Activated CD4-positive, alpha-beta T cell treated with anti-CD3 and anti-CD28 coated beads for 48 hours (primary cell): ENCODE measurements at places on chromosomes 16 and 17.
A peak's percentile ranks its signal among the peaks of the same experiment; 100 is the strongest.

DNA sequence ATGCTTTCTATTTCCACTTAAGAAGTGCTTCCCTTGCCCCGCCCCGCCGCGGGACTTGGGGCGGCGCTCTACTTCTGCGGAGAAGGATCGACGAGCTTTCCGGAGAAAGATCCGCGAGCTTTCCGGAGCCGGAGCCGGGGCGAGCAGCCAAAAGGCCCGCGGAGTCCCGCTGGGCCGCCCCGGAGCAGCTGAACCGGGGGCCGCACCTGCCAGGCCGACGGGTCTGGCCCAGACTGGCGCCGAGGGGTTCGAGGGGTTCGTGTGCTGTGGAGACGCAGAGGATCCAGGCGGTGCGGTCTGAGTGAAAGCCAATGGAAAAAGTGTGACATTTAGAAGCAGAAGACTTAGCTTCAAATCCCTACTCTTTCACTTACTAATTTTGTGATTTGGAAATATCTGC lies 50.8 kb downstream of the TBC1D26 start:
- peak; percentile 48 for DNase-seq

GRCh38 chr16:79003026-79003609 lies 597.4 kb downstream of the MAF start:
- DNase-seq: no peak

GRCh38 chr16:14179116-14179515 lies 108.0 kb downstream of the MRTFB start:
- DNase-seq: no peak

DNA sequence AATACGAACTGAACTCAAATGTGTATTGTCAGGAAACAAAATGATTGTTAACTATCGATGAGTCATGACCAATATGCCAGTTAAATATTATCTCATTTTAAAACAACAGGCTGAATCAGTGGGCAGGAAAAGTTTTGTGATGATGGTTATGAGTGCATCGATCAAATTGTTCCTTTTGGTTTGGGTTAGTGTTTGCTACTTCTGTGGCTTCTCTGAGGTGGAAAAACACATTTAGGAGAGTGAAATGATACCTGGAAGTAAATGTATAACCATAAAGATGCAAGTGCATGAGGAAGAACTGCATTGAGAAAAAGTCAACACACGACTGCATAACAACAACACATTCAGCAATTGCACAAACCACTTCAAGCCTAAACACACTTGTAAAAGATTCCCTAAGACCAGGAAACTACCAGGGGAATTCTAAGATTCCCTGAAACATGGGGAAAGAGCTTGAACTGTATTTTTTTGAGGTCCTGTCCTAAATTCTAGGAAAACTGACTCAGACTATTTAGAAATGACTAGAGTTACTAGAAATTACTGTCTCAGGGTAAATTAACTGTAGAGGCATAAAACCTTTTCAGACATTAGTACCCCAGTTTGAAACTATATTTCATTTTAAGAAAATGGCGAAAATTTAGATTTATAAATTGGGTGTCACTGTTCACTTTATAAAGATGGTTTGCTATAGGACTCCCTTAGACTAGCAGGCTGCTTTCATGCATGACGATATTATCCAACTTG lies 44.8 kb downstream of the CDYL2 start:
- no peak for DNase-seq

- no peak for DNase-seq
These were observed 57.7 kb downstream of the GTF3C1 start for GRCh38 chr16:27491894-27492587.

GRCh38 chr16:55908641-55909040 lies 33.5 kb upstream of the CES5A start:
- DNase-seq: no peak

DNA sequence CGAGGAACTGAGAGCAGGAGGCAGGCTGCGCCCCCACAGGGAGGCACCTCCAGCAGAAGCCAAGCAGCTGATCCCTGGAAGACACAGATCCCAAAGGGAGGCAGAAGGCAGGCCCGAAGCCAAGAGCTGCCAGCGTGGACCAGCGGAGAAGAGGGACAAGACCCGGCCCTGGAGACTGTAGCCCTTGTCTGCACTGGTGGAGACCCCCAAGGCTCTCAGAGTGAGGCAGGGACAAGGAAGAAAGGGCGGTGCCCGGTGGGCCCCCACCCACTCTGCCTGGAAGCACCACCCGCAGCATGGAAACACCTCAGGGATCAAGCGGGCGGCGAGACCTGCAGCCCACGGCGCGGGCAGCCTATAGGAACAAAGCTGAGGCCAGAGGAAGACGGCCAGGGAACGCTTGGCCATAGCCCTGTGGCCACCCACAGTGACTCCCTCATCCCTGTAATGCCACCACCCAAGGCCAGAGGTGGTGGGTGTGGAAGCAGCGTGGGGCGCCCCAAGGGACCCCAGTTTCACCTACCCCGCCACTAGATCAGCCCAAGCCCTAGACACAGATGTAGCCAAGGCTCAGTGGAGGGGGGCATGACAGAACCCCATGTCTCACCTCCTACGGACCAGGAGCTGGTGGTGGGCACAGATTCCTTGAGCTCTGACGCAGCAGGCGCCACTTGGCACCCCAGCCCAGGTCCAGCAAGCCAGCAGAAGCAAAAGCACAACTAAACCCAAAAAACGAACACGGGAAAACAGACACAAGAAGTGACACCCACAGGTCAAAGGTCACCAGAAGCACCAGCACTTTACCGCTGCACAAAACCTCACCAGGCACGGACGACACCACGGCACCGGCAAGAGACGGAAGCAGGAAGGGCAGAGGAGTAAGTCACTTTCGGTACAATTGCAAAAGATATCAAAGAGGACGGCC lies 2.9 kb upstream of the SIRT7 start:
- no peak for DNase-seq

- no peak for DNase-seq
These were observed 72.4 kb downstream of the PGS1 start for GRCh38 chr17:78450696-78451345.

- no peak for DNase-seq
These were observed 225.6 kb downstream of the TANC2 start for GRCh38 chr17:63191610-63192009.

- peak; percentile 95 for DNase-seq
These were observed 17.6 kb downstream of the ZNF213 start for GRCh38 chr16:3152277-3152990.

DNA sequence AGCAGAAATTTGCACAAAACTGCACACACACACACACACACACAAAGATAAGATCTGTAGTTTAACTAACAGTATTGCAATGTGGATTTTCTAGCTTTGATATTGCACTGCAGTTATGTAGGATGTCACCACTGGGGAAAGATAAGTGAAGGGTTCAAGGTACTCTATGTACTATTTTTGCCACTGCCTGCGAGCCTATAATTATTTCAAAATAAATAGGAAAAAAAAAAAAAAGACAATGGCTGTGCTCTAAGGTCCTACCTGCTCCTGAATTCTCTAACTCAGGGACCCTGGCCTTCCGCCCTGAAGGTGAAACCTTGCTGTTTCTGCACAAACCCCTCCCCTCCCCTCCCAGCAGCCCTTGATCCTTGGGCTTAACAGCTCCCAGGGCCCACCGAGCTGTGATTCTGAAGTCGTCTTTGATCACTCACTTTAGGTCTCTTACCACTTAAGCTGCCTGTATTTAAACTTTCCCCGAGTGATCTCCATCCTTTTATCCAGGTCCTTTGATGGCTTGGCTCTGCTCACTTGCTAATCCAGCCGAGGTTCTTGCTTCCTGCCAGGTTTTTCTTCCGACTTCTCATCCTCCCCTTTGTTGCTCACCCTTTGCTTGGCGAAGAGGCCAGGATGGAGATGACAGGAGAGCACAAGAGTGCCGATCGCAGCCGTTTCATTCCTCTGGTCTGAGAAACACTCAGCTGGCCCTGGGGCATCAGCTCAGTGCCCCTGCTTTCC lies 37.7 kb downstream of the TMEM114 start:
- DNase-seq: no peak

- DNase-seq: no peak
These were observed 29.0 kb downstream of the PGS1 start for GRCh38 chr17:78407387-78408000.

DNA sequence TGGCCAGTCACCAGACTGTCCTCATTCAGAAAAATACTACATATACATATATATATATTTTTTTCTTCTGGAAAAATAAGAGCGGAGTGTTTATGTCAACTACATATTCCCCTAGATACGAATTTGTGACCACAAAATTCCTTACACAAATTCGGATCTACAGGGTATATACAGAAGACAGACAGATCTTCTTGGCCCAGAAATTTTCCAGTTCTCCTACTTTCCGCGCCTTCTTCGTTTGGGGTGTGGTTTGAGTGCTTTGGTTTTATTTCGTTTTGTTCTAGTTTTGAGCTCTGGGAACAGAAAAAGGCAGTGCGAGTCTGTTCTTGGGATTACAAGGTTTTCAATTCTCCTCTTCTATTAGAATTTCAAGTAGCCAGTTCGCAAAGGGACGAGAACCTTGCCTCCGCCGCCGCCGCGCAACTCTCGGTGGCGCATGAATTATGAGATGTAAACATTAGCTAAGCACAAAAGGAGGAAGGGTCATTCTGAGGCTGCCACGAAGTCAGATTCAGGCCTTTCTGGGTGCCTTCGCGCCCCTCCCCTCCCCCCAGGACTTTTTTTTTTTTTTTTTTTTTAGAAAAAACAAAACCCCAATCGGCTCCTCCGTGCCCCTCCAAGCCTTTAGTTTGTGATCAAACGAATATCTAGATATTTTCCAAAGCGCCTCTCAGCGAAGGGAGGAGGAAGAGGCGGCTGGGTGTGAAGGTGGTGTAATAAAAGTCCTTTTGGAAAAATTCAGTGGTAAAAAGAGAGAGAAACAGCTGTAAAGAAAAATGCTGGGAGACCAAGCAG lies 1.8 kb upstream of the HOXB4 start:
- no peak for DNase-seq

DNA sequence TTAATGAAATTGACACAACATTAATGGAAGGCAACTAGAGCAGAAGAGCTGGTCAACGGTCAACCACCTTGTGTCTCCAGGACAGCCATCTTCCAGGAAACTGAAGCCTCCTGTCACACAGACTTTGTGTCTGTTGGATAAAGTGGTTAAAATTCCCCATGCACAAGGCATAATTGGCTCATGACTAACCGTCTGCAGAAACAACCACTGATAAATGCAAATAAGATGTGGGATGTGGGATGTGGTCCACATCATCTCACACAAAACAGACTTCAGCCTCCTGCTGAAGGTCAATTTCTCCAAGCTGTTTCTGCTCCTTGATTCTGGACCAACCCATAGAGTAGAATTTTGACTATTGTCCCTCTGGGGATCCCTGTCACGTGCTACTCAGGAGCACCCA lies 26.9 kb upstream of the XYLT1 start:
- no peak for DNase-seq

- peak; percentile 49 for DNase-seq
These were observed 477 bp downstream of the CENPV start for GRCh38 chr17:16352667-16353316.

DNA sequence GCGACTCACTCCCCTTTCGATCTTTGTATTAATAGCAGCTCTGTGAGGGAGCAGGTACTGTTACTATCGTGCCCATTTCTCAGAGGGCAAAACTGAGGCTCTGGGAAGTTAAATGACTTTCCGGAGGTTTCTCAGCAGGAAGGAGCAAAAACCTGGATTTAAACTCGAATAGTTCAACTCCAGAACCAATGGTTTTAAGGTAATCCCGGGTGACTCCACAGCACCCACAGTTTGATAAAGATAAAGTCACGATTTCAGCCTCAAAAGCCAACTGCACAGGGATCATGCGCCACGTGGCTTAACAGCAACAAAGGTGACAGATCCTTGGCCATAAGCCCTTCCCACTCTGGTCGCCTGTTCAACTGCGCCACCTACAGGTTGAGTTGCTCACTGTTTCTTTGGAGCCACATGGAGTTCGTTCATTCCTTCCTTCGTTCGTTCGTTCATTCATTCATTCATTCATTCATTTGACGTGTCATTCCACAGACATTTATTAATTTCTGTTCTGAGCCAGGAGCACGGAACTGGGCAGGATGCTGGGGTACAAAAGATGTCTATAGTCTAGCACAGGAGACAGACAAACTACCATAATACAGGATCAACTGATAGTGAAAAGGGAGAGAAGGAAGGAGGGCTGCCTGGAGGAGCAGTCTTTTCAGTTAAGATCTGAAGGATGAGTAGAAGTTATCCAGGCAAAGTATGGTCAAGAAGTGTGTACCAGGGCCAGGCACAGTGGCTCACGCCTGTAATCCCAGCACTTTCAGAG lies 134.8 kb downstream of the HS3ST2 start:
- peak; percentile 80 for DNase-seq

DNA sequence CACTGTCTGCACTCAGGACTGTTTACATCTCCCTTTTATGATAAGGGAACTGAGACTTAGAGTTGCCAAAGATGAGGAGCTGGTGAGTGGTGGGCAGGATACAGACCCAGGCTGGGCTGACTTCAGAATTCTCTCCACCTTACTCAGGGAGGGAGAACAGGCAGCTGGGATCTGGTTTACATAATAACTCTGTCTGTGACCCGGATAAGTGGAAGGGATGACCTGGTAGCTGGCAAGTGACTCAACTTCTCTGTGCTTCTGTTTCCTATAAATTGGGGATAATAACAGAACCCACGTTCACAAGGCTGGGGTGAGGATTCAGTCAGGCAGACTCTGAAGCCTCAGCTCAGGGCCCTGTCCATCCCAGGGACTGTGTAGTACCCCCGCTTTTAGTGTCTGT lies 2.6 kb downstream of the SNX20 start:
- DNase-seq: peak; percentile 16

DNA sequence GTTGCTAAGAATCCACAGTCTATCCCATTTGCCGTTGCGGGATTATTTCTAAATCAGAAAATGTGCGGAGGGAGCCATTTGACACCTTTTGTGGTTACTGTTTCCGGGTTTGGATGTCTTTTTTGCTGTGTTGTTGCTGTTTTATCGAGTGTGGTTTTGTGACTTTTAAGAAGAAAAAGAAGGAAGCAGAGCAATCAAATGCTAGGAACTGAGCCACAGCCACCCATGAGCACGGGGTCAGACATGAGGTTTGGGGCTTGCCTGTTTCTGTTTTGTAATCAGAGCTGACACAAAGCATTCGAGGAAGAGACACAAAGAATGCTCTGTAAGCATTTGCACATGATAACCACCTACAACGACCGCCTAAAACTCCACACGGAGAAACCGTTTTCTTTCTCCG lies 53.1 kb upstream of the CHMP6 start:
- DNase-seq: peak; percentile 36

DNA sequence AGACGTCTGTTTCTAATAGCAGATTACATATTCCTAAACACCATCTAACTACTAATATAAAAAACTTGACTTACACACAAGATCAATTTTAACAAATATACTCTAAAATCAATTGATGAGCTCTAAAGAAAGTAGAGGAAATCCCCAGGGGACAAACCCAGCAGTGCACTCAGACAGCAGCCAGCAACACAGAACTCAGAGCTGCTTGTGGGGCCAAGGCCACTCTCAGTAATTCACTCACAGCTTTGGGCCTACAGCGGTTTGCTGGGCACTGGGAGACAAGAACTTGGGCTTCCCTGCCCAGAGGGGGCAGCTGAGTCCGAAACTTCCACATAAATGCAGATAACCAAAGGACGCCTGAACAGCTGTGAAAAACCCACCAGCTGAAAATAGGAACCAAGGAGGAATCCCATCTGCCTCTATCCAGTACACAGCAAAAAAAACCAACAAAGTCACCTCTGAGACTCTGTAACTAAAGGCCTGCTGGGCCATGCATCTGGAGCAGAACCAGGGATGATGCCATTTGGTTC lies 21.4 kb downstream of the NPLOC4 start:
- no peak for DNase-seq
